A172 (cell line): ENCODE measurements at places on chromosomes 2 and 18. TPM values are rescaled to one million over a fixed set of nuclear protein-coding genes. Genes with fewer than 3 reads are reported as not detected.

Gene EFHD1
- 0.24 and 1.1 TPM in 2 replicates for total RNA-seq

Gene NOSTRIN
- 1.6 TPM in 1 of 2 replicates, not detected in the other for total RNA-seq

Gene TMEM247
- total RNA-seq = not detected in 2 replicates

Gene ANKRD30BL
- total RNA-seq = not detected in 2 replicates

Gene GRHL1
- total RNA-seq = 0.57 and 3.8 TPM in 2 replicates

Gene CTNNA2
- 0.31 and 0.41 TPM in 2 replicates for total RNA-seq

Gene SPAG16
- total RNA-seq = 50.9 and 57.0 TPM in 2 replicates

- no peak for DNase-seq
These were observed 18.7 kb upstream of the ADAM17 start for GRCh38 chr2:9574331-9574730.

GRCh38 chr2:71348302-71348701 is 16.7 kb downstream of the ZNF638 start:
- peak; percentile 16 for DNase-seq

DNA sequence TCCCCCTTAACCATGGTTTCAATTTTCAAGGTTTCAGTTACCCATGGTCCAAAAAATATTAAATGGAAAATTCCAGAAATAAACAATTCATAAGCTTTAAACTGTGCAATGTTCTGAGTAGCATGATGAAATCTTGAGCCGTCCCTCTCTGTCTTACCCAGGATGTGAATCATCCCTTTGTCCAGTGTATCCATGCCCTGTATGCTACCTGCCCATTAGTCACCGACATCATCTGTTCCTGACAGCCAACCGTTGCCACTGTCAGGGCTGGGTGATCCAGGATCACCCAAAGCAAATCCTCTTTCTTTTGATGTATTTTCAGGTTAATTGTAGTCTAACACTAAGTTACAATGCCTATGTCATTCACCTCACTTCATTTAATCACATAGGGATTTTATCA is 15.7 kb upstream of the OLA1 start:
- DNase-seq = peak; percentile 95

DNA sequence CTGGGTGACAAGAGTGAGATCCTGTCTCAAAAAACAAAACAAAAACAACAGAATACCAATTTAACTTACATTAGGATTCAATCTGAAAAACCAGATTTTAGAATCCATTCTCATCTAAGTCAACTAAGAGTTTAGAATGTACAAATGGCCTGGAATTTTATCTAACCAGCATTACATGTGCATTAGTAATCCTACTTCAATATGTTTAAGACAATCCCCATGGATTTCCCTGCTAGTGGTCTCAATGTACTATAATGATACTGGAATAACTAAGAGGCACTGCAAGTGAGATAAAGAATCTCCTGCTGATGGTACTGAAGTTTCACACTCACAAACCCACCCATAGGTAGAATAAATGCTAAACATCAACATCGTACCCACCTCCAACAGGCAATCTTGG is 53.9 kb upstream of the DNER start:
- DNase-seq = no peak

- no peak for DNase-seq
These were observed 121.8 kb downstream of the SETBP1 start for GRCh38 chr18:44802508-44802907.

GRCh38 chr2:238695538-238695937 is 152.3 kb upstream of the TWIST2 start:
- no peak for DNase-seq

DNA sequence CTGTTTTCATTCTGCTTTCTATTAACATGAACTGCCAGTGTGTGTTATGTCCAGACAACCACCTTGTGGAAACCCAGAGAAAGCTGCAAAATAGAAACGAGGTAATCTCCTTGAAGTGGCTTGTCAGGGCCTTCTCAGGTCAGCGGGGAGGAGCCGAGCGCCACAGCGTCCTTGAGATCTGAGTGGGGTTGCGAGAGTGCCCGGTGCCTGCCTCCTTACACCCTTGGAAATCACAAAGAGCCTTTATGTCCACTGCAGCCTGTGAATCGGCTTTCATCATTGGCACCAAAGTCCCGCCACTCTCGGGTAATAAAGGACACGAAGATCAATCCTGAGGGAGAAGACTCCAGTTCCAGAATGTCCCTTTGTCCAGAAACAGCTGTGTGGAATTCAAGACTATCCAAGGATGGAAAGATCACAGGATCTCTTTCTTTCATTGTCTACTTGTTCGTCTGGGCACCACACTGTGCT is 135.2 kb downstream of the HRH4 start:
- DNase-seq = no peak

- DNase-seq = no peak
These were observed 236.7 kb downstream of the PRKCE start for GRCh38 chr2:45888167-45888566.

DNA sequence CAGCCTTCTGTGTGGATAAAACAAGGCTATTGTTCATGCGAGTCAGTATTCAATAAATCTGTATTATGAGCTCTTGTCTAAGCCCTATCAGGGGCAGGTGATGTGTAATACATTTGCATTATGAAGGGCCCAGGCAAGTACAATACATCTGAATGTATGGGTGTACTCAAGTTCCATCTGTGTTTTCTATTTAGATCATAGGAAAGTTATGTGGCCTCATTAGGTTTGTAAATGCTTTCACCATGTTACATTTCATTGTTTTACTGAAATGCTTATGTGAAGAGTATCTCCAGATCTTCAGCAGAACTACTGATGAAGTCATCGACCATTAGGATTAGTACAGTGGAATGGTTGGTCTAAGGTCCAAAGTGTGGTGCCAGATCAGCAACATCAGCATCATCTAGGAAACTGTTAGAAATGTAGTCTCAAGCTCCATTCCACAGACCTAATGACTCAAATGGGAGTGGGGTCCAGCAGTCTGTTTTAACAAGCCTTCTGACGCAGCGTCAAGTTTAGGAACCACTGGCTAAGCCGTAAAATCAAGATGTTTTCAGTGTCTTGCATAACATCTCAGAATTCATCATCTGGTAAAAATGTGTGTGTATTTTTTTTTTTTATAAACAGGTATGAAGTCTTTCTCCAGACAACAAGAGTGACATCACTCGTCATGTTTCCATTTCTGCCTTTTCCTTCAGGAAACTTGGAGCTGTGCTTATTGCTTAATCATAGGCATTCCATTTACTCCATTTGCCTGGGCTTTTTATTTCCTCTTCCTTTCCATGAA is 80.5 kb downstream of the LYPD6 start:
- peak; percentile 84 for DNase-seq

DNA sequence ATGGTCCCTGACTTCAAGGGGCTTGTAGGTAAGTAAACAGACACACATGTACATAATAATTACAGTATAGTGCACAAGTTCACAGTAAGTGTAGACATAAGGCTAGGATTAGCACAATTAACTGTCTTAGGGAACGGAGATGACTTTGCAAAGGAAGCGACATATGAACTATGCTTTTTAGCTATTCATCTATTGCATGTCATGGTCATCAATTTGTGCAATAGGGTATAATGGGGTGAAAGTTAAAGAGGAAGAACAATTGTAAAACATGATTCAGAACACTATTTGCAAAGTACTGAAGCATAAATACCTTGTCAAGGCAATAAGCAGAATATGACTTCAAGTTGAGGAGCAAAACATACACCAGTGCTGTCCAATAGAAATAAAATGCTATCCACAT is 112.3 kb upstream of the SLC8A1 start:
- DNase-seq = no peak

- DNase-seq = no peak
These were observed 34.9 kb downstream of the OSBPL1A start for GRCh38 chr18:24362757-24363156.

- no peak for DNase-seq
These were observed 69.5 kb upstream of the TLK1 start for GRCh38 chr2:171230176-171230575.

GRCh38 chr2:98241592-98241991 is 104.7 kb upstream of the CNGA3 start:
- no peak for DNase-seq

DNA sequence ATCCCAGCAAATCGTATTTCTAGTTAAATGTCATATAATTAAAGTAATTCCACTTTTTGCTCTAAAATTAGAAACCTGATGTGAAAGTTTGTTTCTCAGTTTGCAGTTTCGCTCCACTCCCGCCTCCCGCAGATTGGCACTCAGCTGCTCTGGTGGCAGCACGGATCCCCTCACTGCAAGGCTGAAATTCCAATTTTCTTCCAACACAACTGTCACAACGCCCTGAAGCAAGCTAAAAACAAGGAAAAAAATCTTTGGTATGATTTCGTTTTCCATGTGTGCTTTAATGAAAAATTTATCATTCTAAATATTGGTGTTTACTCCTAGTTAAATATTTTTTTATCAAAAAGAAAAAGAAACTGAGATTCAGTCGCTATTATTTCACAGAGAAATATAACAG is 38.5 kb downstream of the FTCDNL1 start:
- no peak for DNase-seq

- no peak for DNase-seq
These were observed 29.9 kb upstream of the PDE1A start for GRCh38 chr2:182456784-182457183.

DNA sequence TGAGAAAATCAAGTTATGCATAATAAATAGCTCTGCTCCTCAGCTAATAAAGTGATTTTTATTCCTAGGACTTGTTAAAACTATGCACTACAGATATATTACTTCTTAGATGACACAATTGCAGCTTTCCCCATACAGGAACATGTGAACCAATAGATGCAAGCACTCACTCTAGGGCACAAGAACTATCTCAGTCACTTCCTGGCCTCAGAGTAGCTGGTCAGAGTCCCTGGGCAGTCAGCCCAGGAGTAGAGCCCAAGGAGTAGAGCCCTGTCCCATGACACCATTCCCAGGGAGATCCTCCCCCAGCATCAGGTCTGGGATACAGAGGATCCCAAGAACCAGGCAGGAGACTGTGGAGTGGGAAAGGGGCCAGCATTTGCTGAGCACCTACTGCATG is 2.7 kb downstream of the TNS1 start:
- no peak for DNase-seq

DNA sequence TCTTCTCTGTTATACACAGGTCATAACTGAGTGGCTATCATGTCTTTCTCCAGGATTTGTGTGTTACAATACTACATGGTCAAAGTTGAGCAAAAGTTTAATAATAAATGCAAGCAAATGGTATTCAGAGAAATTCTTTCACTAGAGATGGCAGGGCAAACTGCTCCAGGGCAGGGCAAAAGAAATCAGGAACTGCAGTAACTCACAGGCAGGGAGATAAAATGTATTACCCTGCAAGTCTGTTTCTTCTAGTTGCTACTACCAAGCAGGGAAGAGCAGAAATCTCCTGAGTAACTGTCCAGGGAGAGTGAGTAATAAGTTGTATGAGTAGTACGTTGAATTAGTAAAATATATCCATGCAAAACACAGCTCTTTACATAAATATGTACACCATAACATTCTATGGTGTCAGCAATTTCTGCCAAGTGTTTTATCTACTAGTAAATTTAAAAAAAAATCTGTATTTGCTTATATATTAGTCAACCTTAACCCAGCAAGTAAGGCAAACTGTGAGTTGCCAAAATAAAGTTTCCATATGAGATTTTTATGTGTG is 404.1 kb downstream of the ZEB2 start:
- DNase-seq = no peak

DNA sequence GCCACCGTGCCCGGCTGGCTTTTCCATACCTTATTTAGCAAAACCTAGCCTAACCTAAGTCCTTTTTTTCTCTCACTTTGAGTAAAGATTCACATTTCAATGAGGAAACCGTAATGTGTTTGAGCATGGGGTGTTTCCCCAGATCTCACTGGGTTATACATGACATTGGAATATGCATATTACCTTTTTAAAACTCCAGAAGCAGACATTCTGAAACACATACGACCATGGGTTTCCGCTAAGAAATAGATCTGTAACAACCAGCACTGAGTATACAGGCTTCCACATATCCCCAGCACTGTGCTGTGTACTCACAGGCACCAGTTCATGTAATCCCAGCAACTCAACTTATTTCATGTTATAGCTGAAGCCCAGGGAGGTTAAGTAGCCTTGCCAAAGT is 41.0 kb upstream of the FOSL2 start:
- no peak for DNase-seq

- no peak for DNase-seq
These were observed 11.1 kb downstream of the SLC9A2 start for GRCh38 chr2:102630458-102630857.

GRCh38 chr18:27226556-27227075 is 41.5 kb upstream of the CHST9 start:
- no peak for DNase-seq

DNA sequence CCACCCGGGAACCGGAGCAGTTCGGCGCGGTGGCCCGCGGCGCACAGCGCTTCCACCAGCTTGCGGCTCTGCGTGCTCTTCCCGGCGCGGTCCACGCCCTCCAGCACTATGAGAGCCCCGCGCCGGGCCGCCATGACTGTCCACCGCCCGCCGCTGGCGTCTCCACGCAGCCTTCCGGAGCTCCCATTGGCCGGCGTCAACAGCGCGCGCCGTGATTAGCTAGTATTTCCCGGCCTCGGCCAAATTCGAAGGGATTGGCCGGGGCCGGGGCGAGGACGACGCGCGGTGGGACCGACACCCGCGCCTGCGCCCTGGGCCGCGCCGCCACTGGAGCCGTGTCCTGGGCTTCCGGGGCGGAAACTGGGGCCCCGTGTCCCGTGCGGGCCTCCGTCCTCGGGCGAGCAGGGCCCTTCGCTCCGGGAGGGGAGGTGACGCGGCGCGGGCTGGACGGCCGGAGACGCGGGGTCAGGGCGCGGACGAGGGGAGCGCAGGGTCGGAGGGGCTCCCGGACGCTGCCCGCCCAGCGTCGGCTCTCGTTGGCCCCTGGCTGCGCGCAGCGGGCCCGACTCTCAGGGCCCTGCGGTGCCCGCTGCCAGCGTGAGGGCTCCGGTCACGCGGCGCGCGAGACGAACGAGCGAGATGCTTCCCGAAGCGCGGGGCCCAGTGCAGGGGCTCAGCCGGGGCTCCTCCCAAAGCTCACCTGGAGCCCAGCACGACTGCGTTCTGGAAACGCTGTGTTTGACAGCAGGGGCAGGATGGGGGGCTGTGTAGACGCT is at the start of gene DTYMK:
Gene DTYMK (minus strand): TSS at position 166 of the 776 bp plus-strand sequence. CDS start 32 bp downstream, at position 134.
- peak; percentile 92 for DNase-seq

- no peak for DNase-seq
These were observed 1.2 kb downstream of the CPO start for GRCh38 chr2:206940546-206940945.

DNA sequence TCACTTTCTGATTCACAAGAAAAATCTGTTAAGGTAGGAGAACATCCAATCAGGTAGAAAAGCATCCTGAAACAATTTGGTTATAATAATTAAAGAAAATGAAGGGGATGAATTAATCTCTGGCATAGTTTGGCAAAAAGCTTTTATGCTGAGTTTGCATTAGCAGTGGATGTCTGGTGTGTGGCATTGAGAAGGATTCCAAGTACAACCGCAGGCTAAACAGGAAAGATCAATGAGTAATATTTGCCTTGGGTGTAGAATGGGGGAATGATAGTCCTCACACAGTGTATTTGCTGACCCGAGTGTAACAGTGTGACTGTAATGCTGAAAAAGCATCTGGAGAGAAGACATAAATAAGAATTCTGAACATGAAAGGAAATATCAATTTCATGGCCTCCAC is 68.3 kb upstream of the SESTD1 start:
- DNase-seq = peak; percentile 27
